ENCODE measurements at places on chromosomes 3 and 15.

GRCh38 chr3:10309736-10310135 is 11.2 kb downstream of the SEC13 start:
- DNase-seq = no peak
- no peak overlapping the region for H3K27ac ChIP-seq
- H3K36me3 ChIP-seq = peaks cover 87% of the 10 kb centered on the region
- H3K4me3 ChIP-seq = no peak overlapping the region

DNA sequence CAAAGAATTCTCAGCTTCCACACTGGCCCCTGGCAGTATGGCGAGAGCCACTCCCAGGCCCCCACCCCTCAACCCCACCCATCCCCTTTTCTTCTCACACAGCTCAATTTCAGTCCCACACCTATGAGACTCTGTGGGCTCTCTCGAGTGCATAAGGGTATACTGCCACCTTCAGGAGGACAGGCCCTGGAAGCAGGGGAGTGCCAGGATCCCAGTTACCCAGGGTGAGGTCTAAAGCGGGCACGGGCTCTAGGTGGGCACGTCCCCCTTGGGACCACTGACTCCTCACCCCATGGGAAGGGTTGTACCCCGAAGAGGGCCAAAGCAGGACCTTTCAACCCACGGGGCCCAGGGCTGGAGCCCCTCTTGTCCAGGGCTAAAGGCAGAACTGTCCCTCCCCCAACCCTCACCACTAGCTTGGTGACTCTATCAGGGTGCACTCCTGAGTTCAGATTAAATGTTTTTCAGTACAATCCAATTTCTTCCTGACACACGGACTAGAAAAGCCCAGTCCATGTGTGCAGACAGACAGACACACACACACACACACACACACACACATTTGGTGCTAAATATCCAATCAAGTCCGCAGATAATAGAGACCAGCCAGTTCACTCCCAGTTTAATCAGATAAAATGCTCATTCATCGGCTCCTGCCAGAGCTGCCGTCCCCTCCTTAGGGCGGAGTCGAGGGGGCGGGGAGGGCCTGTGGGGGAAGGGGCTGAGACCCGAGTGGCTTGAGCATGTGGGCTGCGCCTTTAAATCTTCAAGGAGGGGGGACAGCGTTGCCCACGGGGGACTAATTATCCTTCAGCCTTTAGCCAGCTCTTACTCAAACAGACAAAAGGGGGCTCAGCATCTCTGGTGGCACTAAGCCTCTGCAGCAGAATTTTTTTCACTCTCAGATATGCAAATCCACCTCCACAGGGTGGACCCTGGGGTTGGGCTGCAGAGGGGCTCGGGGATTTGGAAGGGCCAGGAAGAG is 59.3 kb downstream of the CYP11A1 start:
- no peaks in the 10 kb centered on the region for H3K4me1 ChIP-seq
- no peak overlapping the region for H3K27ac ChIP-seq
- no peaks in the 10 kb centered on the region for H3K27me3 ChIP-seq
- H3K4me3 ChIP-seq = no peak overlapping the region

GRCh38 chr3:196493292-196493691 is 10.3 kb downstream of the RNF168 start:
- no peak for DNase-seq
- H3K4me3 ChIP-seq = no peak overlapping the region
- peaks cover 6% of the 10 kb centered on the region for H3K4me1 ChIP-seq
- no peak overlapping the region for H3K27ac ChIP-seq
- no peaks in the 10 kb centered on the region for H3K27me3 ChIP-seq

GRCh38 chr15:55008421-55008820 is 188.3 kb downstream of the RSL24D1 start:
- H3K27me3 ChIP-seq = no peaks in the 10 kb centered on the region
- no peaks in the 10 kb centered on the region for H3K4me1 ChIP-seq
- H3K27ac ChIP-seq = no peak overlapping the region
- H3K36me3 ChIP-seq = no peaks in the 10 kb centered on the region
- DNase-seq = no peak

DNA sequence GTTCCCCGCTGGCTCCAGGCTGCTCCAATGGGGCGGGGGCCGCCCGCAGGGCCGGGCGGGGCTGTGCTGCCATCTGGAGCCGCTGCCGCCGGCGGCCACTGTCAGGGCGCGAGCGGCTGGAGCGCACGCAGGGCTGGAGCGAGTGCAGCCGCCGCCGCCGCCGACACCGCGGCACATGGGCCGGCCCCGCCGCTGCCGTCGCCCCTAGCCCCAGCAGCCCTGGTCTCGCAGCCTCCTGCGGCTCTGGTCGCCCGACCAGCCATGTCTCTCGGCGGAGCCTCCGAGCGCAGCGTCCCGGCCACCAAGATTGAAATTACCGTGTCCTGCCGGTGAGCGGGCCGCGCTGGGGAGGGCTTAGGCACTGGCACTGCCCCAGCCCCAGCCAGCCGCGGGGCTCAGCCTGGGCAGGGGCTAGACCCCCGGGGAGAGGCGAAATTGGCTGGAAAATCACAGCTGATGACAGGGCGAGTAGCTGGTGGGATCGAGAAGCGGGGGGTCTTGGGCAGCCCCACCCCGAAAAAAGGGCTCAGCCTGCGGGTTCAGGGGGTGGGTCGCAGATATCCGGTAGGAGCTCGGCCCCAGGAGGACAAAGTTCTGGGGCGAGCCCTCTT is at the start of gene CPNE9:
CPNE9 (plus strand) TSS at position 98 of the 611 bp plus-strand sequence; CDS start at position 262, 164 bp downstream.
- no peak for DNase-seq
- no peaks in the 10 kb centered on the region for H3K27me3 ChIP-seq
- H3K4me3 ChIP-seq = no peak within 1 kb of the TSS
- no peak within 1 kb of the TSS for H3K27ac ChIP-seq
- H3K36me3 ChIP-seq = peaks cover 30% of the 10 kb centered on the region

GRCh38 chr15:73296609-73297353 is 72.0 kb downstream of the HCN4 start:
- H3K36me3 ChIP-seq = no peaks in the 10 kb centered on the region
- DNase-seq = no peak
- H3K27me3 ChIP-seq = no peaks in the 10 kb centered on the region
- H3K4me1 ChIP-seq = no peaks in the 10 kb centered on the region
- no peak overlapping the region for H3K27ac ChIP-seq

DNA sequence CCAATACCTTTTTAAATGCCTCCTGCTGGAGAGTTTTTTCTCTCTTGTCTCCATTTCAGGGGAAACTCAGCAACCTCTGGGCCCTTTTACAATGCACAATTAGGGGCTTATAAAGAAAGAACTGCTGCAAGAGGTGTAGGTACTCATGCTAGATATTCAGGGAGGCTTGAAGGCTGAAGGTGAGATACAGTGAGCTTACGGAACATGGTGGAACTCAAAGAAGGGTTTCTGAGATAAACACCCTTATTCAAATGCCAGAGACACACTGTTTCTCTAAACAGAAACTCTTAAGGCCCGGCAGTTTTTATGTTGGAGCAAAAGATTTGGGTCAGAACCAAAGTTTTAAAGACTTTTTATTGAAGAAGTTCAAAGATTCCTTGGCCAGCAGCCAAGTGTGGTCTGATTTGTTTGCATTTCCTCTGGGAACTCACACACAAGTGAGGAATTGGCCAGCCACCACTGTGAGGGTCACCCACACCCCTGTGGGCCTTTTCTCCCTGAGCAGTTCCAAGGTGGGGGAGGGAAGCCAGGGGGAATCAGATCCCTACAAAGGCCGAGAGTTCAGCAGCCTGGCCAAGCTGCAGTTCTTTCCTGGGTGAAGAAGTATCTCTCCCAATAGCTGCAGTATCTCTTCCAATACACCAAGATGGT is 47.8 kb downstream of the TNFAIP8L3 start:
- H3K36me3 ChIP-seq = no peaks in the 10 kb centered on the region
- H3K27ac ChIP-seq = no peak overlapping the region
- no peak for DNase-seq
- H3K4me1 ChIP-seq = no peaks in the 10 kb centered on the region
- no peak overlapping the region for H3K4me3 ChIP-seq

GRCh38 chr3:155188031-155188430 is 105.5 kb downstream of the STRIT1 start:
- H3K27ac ChIP-seq = no peak overlapping the region
- no peak overlapping the region for H3K4me3 ChIP-seq
- no peak for DNase-seq
- peaks cover 16% of the 10 kb centered on the region for H3K4me1 ChIP-seq

- peak overlapping the region; percentile 98 for H3K4me3 ChIP-seq
- peak; percentile 60 for DNase-seq
- H3K36me3 ChIP-seq = peaks cover 16% of the 10 kb centered on the region
- H3K4me1 ChIP-seq = peaks cover 31% of the 10 kb centered on the region
These were observed 711 bp downstream of the XXYLT1 start for GRCh38 chr3:195270079-195270816.

- no peaks in the 10 kb centered on the region for H3K36me3 ChIP-seq
- no peak overlapping the region for H3K27ac ChIP-seq
- no peak overlapping the region for H3K4me3 ChIP-seq
- no peaks in the 10 kb centered on the region for H3K27me3 ChIP-seq
- DNase-seq = no peak
These were observed 195.2 kb upstream of the MME start for GRCh38 chr3:154884952-154885351.

GRCh38 chr15:58830556-58830955 is 59.5 kb downstream of the MINDY2 start:
- H3K27me3 ChIP-seq = no peaks in the 10 kb centered on the region
- H3K27ac ChIP-seq = no peak overlapping the region
- H3K4me1 ChIP-seq = no peaks in the 10 kb centered on the region
- peaks cover 5% of the 10 kb centered on the region for H3K36me3 ChIP-seq

DNA sequence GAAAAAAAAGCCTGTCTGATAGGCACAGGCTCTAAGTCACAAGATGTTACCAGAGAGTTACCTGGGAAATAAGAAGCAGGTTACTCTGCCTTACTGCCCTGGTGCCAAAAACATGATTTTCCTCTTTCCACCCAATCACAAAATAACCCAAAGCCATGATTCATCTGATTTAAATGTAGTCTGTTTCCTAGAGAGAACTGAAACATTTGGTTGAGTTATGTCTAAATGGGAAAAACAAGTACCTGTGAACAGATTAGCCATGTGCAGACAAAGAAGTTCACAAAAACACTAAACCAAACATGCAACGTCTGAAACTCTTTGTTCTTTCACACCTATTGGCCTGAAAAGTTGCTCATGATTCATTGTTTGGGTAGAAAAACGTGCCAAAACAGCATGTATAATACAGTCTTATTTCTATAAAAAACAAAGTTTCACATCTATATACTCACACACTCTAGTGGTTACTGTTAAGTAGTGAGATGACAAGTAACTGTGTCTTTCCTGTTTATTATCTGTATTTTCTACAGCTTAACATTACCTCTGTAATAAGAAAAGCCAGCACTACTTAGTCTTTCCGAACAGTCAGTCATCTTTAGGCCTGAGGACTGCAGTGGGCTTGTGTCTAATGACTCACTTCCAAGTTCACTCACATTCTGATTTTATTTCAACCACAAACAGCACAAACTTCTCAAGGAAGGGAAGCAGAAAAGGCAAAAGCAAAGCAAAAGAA is 30.2 kb downstream of the FAM174B start:
- H3K27ac ChIP-seq = no peak overlapping the region
- no peak for DNase-seq
- H3K36me3 ChIP-seq = no peaks in the 10 kb centered on the region
- no peak overlapping the region for H3K4me3 ChIP-seq
- no peaks in the 10 kb centered on the region for H3K27me3 ChIP-seq

- no peaks in the 10 kb centered on the region for H3K36me3 ChIP-seq
- DNase-seq = no peak
- H3K27me3 ChIP-seq = peaks cover 6% of the 10 kb centered on the region
- H3K27ac ChIP-seq = no peak overlapping the region
- H3K4me1 ChIP-seq = no peaks in the 10 kb centered on the region
These were observed 25.9 kb upstream of the UACA start for GRCh38 chr15:70789213-70789612.

- peak; percentile 49 for DNase-seq
- H3K27ac ChIP-seq = no peak overlapping the region
- no peak overlapping the region for H3K4me3 ChIP-seq
- peaks cover 20% of the 10 kb centered on the region for H3K36me3 ChIP-seq
- H3K4me1 ChIP-seq = no peaks in the 10 kb centered on the region
- no peaks in the 10 kb centered on the region for H3K27me3 ChIP-seq
These were observed 31.5 kb upstream of the MLF1 start for GRCh38 chr3:158539414-158540014.

- H3K4me1 ChIP-seq = no peaks in the 10 kb centered on the region
- no peak overlapping the region for H3K4me3 ChIP-seq
- H3K27me3 ChIP-seq = peaks cover 3% of the 10 kb centered on the region
- no peak for DNase-seq
These were observed 52.4 kb downstream of the ANP32A start for GRCh38 chr15:68768321-68768720.

GRCh38 chr3:172553526-172554252 is 30.5 kb upstream of the TNFSF10 start:
- no peak overlapping the region for H3K27ac ChIP-seq
- H3K4me3 ChIP-seq = no peak overlapping the region
- H3K36me3 ChIP-seq = no peaks in the 10 kb centered on the region
- no peak for DNase-seq

GRCh38 chr3:157913741-157914150 is 192.5 kb downstream of the SHOX2 start:
- H3K4me1 ChIP-seq = no peaks in the 10 kb centered on the region
- no peaks in the 10 kb centered on the region for H3K36me3 ChIP-seq
- no peak overlapping the region for H3K4me3 ChIP-seq
- H3K27me3 ChIP-seq = no peaks in the 10 kb centered on the region
- no peak for DNase-seq
- H3K27ac ChIP-seq = no peak overlapping the region

- DNase-seq = no peak
- H3K36me3 ChIP-seq = no peaks in the 10 kb centered on the region
- no peak overlapping the region for H3K27ac ChIP-seq
- H3K4me3 ChIP-seq = no peak overlapping the region
- H3K4me1 ChIP-seq = no peaks in the 10 kb centered on the region
- peaks cover 3% of the 10 kb centered on the region for H3K27me3 ChIP-seq
These were observed 7.8 kb downstream of the GP9 start for GRCh38 chr3:129068291-129068886.

DNA sequence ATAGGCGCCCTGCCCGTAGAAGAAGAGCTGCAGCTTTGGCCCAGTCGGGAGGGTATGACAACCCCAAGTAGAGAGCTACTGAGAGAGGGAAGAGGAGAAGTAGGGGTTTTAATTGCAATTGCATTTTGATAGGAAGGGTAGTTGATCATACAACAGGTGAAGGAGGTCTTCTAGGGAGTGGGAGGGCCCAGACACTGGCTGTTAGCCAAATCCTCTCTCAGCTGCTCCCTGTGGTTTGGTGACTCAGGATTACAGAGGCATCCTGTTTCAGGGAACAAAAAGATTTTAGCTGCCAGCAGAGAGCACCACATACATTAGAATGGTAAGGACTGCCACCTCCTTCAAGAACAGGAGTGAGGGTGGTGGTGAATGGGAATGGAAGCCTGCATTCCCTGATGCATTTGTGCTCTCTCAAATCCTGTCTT is 408.9 kb upstream of the THBS1 start:
- H3K27me3 ChIP-seq = peaks cover 14% of the 10 kb centered on the region
- DNase-seq = peak; percentile 44

DNA sequence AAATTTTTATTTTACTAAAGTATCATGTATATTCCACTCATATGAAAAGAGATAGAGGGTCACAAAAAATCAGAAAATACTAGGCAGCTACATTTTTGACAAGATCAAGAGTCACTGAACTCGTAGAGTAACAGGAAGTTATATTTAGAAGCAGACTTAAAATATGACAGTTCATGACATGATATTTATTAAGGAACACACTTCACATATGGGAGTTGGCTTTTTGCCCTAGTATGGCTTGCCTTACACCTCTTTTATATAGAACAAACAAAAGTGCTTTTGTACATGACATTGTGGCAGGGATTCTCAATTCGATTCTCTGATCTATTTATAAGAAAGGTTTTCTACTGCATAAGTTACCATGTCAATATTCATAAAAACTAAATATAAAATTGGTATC is 80.1 kb upstream of the GBE1 start:
- H3K4me3 ChIP-seq = no peak overlapping the region
- H3K27ac ChIP-seq = peak overlapping the region; percentile 36
- DNase-seq = no peak

- DNase-seq = no peak
- no peaks in the 10 kb centered on the region for H3K4me1 ChIP-seq
- H3K4me3 ChIP-seq = no peak overlapping the region
- H3K36me3 ChIP-seq = peaks cover 6% of the 10 kb centered on the region
- no peak overlapping the region for H3K27ac ChIP-seq
These were observed 25.0 kb downstream of the TCAIM start for GRCh38 chr3:44363591-44363990.

Measured in DND-41 (cell line).